ENCODE measurements at places on chromosomes 1 and 21. TPM values are rescaled to one million over a fixed set of nuclear protein-coding genes. Genes with fewer than 3 reads are reported as not detected.

DNA sequence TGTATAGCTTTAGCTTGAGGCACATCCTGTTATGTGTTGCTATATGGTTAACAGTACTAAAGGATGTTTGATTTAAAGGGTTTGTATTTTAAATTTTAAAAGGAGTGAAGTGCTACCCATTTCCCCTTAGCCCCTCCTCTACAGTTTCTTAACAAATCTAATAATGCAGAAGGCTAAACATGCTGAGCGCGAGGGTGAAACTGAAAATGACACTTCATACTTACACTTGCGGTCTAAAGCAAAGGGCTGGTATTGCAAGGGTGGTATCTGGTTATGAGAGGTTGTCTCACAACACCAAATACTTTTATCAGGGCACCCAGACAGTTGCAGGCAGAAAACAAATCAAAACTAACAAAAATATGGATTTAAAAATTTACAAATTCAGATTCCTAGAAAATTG lies 172.3 kb downstream of the SIPA1L2 start:
- no peak for DNase-seq

DNA sequence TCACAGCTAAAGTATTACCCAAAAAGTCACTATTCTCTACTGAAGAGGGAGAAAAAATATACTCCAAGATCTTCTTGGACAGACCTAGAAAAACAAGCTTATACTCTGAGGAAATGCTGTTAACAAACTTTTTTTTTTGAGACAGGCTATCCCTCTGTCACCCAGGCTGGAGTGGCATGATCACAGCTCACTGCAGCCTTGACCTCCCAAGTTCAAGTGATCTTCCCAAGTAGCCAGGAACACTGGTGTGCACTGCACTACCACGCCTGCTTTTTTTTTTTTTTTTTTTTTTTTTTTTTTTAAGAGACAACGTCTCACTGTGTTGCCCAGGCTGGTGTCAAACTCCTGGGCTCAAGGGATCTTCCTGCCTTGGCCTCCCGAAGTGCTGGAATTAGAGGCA lies 17.3 kb downstream of the GLRX2 start:
- DNase-seq: no peak

DNA sequence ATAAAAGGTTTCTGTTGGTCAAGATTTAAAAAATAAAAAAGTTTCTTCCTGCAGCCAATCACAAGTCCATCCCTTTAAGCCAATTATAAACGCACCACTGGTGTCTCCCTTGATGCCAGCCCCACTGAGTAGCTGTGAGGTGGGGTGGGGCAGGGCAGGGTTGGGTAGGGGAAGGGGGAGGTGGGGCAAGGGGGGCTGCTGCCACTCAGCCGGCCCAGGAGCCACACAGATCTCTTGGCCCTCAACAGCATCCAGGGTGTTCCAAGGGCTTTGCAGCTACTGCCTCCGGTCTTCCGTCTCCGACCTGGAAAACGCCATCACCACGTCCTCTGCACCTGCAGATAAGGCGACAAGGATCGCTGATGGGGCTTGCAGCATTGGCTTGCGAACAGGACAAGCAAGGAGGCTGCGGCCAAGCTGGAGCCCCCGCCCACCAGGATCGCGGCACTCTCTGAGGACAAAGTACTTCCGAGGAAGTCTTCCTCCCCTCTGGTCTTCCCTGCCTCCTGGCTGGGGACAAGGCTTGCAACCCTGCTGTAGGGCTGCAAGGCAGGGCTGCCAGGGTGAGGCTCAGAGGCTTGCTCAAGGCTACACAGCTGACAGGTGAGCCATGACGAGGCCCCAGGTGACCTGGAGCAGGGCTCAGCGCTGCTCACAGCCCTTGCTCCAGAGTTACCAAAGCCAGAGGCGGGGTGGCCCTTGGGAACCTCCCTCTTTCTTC lies 26.8 kb upstream of the CLSTN1 start:
- no peak for DNase-seq

DNA sequence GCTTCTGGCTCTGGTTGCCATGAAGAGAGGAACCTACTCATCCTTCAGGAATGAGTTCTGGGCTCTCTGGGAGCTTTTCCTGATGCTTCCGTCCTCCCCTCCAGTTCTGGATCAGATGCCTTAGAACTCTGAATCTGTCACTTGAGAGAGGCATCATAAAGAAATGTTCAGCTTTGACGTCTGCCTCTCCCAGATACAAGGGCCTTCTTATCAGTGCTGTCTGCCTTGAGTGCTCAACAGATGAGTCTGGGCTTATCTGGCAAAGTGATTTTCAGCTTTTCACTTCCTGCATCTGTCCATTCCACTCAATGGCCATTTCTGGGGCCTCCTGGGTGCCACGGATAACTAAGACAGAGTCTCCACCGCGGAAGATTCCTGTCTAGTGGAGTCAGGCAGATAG lies 12.3 kb upstream of the OTUD3 start:
- no peak for DNase-seq

Gene RHOU
- 8.1 TPM for total RNA-seq
